DND-41 (cell line): ENCODE measurements at places on chromosomes 2 and 18.

DNA sequence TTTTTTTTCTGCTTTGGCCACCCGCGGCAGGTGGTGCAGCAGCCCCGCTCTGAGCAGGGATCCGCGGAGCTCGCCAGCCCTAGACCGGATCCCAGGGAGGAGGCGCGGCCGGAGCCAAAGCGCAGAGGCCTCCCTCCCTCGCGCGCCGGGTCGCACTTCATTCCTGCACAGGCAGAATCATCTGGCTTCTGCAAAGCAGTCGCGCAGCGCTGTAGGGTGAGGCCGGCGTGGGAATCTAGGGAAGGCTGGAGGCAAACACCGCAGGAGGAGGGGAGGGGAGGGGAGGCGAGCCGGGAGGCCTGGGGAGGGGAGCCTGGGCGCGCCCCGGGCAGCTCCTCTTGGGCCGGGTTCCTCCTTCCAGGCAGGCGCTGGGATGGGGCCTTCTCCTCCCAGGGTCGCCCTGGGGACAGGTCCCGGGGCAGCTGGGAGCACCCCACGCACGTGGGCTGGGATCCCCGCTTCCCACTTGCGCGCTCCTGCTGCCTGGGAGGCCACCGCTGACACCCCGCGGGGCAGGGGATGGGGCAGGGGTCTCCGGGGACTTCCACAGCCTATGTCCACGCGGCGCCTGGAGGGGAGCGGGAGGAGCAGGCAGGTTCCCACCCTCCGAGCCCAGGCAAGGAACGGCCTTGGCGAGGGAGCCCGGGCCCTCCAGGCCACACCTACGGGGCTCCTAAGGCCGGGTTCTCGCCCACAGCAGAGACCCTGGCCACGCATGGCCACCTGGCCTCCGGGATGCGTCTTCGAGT lies 45.0 kb downstream of the MBP start:
- DNase-seq: no peak

DNA sequence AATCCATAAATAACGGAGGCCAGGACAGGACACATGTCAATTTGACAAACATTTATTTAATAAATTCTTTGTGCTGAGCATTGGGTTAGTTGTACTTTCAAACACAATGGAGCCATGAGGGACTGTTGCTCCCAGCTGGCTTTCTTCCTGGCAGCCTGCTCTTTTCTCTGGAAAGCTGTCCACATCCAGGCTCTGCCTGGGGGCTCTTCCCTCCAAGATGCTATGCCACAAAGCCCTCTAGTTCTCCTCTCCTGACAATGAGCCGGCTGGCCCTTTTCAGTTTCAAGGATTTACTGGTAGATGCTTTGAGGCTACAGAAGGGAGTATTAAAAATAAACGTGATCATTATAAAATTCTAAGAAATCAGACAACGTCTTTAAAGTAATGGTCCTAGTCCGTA lies 44.1 kb upstream of the SLC14A2 start:
- DNase-seq: no peak

- DNase-seq: no peak
These were observed 17.4 kb downstream of the TPGS2 start for GRCh38 chr18:36811430-36811829.

GRCh38 chr2:36676364-36676763 lies 20.1 kb upstream of the VIT start:
- DNase-seq: no peak

DNA sequence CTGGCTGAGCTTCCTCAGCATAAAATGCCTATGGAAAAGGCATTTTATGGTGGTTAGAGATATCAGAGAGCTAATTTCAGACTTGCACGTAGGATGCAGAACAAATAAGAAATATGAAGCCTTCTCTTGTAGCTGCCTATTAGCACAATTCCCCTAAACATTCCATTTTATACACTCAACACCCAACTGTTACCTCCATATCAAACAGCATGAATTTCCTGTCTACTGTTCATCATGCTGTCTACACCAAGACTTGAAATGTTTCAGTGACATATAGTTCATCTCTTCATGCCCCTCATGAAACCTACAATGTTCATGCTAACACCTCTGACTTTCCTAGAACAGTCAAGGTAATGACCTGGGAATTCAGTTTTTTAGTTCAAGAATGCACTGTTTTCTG lies 249.9 kb downstream of the PIEZO2 start:
- no peak for DNase-seq
